ENCODE measurements at places on chromosomes 13 and 19.

DNA sequence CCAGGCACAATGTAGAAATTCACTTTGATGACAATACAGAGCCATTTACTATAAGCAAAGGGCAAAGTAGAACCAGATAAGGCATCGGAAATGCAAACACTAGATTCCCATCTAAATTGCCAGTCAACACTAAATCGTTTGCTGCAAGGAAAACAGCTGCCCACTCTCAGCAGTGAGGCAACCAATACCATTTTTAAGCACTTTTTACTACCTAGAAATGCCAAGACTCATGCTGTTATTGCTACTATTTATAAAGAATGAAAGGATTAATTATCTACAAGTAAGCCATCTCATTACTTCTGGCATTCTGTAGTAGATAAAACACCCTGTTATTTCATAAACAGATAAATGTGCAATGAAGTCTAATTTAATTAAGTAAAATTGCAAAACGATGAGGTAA, 422.0 kb downstream of the FGF14 start:
- DNase-seq = no peak

DNA sequence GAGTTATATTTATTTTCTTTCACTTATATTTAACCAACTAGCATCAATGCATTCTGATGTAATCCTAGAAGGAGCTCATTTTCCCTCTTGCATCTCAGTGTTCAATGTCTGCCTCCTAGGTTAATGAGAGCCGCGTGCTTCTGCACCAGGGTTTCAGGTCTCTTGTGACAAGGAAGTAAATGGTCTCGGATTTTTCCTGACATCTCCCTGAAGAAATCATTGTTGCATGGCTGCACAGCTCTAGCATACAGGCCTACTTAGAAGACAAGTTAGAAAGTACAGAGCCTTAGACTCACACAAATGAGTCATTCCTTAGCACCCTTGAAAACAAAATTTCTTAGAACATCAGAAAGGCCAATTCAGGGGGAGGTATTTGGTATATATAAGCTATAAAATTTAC, 57.2 kb upstream of the KLF12 start:
- DNase-seq = no peak

GRCh38 chr13:90800082-90800746, 547.3 kb upstream of the MIR17HG start:
- DNase-seq = no peak

GRCh38 chr13:100423375-100423774, 165.2 kb downstream of the GGACT start:
- no peak for DNase-seq

DNA sequence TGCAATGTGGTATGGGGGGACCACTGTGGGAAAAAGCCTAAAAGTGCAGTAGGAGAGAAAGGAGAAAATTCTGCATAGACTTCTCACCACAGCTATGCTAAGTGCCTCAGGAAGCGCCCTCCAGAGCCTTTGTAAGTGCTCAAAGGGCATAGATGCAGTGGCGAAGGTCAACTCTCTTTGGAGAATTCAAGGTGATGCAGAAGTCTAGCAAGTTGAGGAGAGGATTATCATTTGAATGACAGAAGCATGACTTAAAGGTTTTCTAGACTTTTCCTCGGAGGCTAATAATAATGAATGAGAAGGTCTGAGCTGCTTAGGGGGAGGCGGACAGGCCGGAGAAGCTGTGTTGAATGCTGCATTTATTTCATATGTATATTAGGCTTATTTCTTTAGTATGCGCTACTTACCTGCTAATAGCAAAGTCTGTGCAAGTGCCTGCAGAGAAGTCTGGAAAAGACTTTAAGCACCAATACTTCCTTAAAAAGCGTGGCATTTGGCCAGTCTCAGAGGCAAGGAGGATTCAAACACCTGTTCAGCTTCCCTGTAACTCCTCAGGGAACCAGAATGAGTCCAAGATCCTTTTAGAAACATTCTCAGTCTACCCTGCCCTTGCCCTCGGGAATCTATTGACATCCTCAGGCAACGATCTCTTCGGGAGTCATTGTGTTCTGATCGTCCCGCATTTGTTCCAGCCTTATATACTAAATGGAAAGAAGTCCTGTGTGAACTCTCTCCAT, 56.2 kb downstream of the FLT1 start:
- DNase-seq = peak; percentile 79

DNA sequence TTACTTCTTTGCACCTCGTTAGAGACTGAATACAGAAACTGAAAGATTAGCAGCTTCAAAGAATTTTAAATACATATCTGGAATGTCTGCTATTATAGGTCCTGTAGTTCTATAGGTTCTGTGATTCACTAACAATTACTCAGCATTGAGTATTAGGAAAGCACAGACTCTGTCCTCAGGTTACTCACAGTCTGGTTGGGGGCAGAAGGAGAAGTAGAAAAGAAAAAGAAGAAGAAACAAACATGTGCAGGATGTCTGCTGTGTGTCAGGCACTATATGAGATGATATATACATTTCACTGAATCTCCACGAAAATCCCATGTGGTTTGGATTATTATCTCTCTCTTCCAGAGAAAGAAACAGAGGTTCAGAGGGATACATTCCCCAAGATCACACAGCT, 40.1 kb downstream of the SERTM1 start:
- DNase-seq = no peak

DNA sequence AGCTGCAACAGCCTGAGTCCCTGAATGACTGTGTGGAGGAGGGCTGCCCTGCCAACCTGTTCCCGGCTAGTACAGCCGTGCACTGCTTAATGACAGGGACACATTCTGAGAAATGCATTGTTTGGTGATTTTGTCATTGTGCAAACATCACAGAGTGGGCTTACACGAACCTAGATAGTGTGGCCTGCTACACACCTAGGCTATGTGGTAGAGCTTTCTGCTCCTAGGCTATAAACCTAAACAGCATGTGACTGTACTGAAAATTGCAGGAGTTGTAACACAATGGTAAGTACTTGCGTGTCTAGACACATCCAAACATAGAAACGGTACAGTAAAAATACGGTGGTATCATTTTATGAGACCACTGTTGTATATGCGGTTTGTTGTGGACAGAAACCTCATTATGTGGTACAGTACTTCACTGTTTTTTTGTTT, 35.0 kb downstream of the VASP start:
- no peak for DNase-seq

DNA sequence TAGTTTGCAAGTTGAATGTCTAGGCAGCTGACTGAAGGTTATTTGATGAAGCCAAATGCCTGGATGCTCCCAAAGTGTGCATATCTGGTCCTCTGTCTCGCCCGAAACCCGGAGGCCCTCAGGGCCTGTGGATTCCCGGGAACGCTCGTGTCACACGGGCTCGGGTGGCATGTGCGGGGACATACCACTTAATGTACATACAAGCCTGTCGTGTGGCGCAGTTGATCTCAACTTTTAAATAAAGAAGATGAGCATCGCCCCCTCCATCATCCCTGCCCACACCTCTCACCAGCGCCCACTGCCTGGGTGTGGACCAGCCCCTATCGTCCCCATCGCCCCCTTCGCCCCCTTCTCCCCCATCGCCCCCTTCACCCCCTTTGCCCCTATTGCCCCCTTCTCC, 33.9 kb downstream of the ATP11A start:
- DNase-seq = peak; percentile 29

DNA sequence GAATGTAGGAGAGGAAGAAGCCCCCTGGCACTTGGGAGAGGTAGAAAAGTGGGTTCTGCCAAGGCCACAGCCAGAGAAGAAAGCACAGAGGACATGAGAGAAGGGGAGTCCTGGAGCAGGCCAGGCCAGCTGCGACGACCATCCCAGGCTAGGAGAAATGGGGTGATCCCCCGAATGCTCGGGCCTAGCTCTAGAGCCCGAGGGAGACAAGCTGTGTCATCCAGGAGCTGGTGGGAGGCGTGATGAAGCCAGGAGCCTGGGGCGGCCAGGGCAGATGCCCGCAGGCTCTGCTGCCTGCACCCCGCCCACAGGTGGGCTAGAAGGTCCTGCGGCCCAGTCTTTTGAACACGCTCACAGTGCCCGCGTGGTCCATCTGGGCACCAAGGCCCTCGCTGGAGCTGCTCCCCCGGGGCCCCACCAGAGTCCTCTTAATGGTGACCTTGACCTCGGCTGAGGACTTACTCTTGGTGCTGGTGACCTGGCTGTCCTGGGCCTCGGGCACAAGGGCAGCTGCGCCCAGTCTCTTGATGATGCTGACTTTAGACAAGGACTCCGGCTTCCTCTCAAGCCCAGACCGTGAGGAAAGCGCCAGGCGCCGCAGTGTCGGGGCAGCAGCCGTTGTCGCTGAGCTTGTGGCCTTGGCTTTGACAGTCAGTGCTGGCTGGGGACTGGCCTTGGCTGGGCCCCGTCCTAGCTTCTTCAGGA, 26.5 kb downstream of the C19orf47 start:
- DNase-seq = no peak

DNA sequence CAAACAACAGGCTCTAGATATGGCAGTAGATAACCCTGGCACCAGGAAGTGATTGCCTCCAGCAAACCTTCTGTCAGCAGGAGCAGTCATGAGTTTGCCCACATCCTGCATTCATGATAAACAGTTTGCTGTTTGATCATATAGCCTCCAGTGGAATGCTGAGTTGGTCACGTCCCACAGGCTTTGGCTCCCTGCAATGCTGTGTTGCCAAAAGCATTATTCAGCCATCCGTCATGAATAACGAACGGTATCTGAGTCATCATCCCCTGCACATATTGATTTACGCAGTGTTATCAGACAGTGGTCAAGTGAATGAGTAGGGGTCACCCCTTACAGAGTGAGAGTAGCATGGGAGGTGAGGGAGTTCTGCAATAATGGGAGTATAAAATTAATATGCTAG, 21.9 kb upstream of the ZNF432 start:
- DNase-seq = no peak

DNA sequence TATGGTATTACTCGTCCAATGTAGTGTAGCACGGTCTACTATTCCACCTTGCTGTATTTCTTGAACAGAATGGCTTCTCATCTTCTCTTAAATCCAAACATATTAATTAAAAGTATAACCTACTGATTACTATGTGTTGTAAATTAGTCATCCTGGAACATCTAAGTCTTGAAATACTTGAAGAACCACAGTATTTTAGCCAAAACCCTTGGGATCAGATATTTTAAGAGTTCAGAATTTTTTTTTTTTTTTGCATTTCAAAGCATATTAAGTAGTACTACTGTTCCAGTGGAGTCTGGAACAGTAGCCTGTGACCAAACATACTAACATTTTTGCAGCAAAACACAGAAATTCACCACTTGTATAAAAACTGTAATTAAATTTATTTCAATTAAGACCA, 30.1 kb downstream of the ZC3H13 start:
- DNase-seq = no peak

GRCh38 chr13:85286081-85286480, 513.1 kb downstream of the SLITRK6 start:
- no peak for DNase-seq

DNA sequence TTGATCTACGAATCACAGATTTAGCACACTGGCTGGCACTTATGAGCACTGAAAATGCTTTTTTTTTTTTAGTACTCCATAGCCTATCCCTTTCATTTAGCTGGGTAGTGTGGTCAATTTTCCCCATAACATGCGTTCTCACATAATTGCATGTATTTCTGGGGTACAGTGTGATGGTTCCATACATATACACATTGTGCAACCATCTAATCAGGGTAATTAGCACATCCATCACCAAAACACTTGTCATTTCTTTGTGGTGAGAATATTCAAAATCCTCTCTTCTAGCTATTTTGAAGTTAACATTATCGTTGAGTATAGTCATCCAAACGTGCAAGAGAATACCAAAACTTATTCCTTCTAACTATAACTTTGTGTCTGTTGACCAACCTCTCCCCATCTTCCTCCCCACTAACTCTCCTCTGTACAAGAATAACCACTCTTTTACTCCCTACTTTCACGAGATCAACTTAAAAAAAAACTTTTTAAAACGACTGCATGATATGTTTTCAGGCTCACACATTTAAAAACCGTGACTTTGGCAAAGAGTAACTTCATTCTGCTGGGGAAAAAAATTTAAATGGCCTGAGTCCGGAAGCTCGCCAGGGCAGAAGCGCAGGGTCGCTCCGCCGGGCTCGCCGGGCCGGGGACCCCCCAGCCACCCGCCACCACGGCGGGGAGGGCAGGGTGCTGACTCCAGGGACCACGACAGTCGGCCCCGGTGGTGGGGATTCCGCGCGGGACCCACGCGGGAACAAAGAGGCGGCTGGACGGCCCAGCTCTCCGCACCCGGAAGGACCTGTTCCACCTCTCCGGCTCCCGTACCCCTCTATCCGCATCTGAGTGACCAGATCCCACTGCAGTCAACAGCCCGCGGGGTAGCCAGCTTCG, 868 bp upstream of the UBAC2 start:
- no peak for DNase-seq

GRCh38 chr13:44040070-44040817, 160.5 kb downstream of the LACC1 start:
- DNase-seq = no peak

Measured in endodermal cell (in vitro differentiated cells).